T-helper 9 cell (primary cell): ENCODE measurements at places on chromosomes 5 and 9.

- DNase-seq, result no peak
These were observed at the start of gene PCDHGC5 for GRCh38 chr5:141488591-141489561. PCDHGC5 (plus strand) TSS chr5:141489081; CDS start chr5:141489241, 160 bp downstream.

DNA sequence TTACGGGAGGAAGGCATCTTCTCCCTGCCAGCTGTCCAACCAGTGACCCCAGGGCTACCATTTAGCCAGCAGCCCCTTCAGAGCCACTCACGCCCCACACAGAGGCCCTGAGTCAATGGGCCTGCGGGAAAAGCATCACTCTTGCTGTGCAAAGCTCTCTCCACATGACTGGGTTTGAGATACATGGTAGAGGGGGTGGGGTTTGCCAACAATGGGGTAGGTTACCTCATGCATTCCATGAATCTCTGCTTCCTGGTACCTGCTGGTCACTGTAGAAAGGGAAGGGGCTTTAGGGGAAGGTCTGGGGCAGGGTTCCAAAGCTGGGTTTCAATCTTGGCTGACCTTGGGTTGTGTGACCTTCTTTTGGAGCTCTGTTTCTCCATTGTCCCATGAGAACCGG lies 22.9 kb upstream of the TTLL11 start:
- DNase-seq, result no peak

DNA sequence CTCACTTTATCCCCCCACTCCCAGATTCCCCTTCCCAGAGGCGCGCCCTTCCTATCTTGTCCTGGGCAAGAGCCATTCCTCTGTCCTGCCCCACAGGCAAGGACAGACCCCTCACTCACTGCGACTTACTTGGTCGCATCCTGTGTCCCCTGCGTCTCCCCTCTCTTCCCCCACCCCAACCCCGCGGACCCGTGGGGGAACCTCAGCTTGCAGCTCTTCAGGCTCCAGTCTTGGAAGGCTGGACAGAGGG lies 542 bp downstream of the GGTA1 start:
- DNase-seq, result no peak

- no peak for DNase-seq
These were observed 567.0 kb downstream of the RAB3C start for GRCh38 chr5:59149827-59150226.

GRCh38 chr9:77926371-77926878 lies 105.2 kb downstream of the GNAQ start:
- no peak for DNase-seq

DNA sequence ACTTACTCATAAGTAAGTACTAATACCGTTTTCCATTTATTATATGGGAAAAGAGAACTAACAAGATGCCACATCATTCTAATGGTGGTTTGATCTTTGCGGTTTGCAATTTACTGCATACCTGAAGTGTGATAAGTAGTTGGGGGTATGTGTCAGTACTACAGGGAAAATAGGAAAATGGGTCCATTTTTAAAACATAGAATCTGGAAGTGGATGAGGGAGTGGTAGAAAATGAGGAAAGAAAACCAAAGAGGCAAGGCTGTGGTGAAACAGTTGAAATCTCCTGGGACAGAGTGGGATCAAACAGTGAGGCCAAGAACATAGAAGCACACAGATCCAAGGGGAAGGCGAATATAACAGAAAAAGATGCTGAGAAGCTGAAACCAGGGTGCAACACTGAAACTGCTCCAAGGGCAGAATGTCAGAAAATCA lies 6.7 kb downstream of the ADAMTSL1 start:
- no peak for DNase-seq

- DNase-seq, result no peak
These were observed 1.9 kb downstream of the GAPT start for GRCh38 chr5:58493141-58493540.

- no peak for DNase-seq
These were observed 13.6 kb downstream of the ARPC5L start for GRCh38 chr9:124875501-124875900.

- no peak for DNase-seq
These were observed 47.7 kb upstream of the TMC1 start for GRCh38 chr9:72473474-72474261.

- DNase-seq, result no peak
These were observed 31.5 kb upstream of the ZCCHC9 start for GRCh38 chr5:81269751-81270393.

DNA sequence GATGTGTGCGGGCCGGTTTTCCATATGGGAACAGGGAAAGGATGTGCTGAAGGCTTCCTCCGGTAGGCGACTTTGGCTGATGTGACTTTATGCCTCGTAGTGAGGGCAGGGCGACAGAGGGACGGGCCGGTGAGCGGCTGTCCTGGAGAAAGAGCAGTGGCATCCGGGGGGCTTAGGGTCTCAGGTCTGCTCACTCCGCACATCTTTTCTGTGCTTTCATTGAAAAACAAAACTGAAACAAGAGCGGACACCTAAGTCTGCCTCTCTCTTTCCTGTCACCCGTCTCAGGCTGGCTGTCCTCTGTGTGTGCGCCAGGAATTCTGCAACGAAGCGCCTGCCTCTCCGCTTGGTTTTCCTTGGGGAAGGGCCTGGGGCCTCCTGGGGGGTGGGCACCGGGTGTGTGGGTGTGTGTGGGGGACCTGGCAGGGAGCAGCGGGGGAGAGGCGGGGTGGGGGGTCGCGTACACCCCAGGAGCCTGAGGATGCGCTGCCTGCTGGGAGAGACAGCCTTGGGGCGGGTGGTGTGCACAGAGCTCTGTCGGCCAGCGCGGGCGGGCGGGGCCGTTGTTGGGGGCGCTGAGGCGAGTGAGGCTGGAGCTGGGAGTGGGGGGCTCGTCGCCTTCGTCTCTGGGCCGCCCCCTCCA lies 580 bp upstream of the PRRX2 start:
- DNase-seq, result no peak

GRCh38 chr5:27208051-27208450 lies 169.7 kb upstream of the CDH9 start:
- DNase-seq, result no peak

GRCh38 chr9:125690679-125691078 lies 16.3 kb downstream of the MAPKAP1 start:
- no peak for DNase-seq

DNA sequence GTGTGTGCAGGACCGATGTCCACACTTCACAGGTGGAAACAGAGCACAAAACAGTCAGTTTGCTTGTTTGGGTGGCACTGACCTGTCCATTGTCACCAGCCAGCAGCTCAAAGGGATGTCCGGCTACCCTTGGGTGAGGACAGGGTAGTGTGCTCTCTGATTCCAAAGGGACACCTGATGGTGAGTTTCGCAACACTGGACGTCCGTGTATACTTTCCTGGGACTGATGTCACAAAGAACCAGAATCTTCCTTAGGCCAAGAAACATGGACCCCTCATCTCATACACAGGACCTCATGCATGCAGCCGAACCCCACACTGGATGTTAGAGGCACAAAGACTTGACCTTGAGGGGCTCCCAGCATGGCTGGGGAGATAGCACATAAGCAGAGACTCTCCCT lies 22.2 kb upstream of the CPLX2 start:
- DNase-seq, result no peak

DNA sequence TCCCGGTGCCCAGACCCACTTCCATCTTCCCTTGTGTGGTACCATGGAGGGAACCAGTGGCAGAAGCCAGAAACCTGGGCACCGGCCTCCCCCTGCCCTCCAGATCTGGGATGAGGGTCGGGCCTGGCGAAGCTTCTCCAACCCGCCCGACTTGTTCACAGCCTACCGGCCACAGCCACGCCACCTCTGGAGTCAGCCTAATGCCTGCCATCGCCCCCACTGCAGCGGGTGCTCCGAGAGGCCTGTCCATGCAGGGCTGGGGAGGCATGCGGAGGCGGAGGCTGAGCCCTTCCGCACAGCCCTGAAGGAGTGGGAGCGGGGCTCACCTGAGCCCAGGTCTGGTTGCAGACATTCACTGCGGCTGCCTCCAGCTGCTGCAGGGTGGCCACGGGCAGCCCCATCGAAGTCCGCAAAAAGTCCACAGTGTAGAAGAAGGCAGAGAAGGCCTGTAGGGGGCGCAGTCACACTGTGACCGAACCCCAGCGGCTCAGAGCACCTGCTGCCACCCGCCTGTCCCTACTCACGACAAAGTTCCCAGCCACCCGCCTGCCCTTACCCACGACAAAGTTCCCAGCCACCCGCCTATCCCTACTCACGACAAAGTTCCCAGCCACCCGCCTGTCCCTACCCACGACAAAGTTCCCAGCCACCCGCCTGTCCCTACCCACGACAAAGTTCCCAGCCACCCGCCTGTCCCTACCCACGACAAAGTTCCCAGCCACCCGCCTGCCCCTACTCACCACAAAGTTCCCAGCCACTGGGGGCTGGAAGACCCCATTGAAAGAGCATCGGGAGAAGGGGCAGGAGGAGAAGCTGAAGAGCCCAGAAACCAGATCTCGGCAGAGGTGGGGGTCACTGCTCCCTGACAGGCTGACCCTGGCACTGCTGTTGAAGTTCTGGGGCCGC lies 3.8 kb upstream of the NPDC1 start:
- peak; percentile 55 for DNase-seq

DNA sequence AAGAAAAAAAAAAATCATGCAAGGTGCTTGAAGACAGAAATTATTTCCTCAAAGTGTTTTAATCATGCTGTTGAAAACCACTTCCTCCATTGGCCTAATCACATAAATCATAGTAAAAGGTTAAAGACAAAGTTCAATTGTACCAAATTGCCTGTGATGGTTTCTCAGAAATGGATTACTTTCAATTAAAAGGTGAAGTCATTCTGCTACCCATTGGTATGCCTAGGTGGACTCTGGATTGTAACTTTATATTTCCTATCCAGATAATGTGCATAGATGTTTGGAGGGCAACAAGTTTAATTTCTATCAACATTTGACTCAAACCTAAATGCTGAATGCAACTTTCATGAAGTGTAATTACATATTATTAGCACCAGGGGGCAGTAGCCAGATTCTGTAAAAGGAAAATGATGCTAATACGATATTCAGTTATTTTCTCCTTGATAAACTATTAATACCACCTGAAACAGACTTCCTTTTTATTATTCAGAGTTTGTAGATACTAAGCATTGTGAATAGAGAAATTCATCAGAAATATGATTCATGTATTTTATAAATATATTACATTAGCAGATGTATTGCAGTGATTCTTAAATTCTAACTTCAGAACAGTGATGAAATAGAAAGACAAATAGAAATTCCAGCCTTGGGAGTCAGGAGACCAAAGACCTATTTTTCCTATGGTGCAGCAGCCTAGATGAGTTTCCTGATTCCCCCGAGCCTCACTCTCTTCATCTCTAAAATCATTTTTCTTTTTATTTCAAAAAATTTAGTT lies 148.2 kb downstream of the CAAP1 start:
- no peak for DNase-seq

DNA sequence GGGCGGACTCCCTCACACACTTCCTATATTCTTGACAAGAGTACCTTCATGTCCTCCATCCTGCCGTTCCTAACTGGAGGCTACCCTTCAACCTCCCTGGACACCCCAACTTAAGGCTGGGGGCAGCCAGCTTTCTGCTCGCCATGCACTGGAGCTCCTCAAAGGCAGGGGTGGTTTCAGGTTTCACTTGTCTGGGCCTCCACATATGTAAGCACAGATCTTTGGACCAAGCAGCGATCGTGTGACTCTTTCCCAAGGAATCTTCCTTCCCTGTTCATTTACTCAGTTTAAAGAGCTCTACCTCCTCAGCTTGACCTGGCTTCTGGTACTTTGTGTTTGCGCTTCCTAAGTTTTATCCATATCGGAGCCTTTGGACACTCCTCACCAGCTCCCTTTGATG lies 34.2 kb upstream of the TRPC7 start:
- DNase-seq, result no peak

GRCh38 chr5:113338628-113339027 lies 96.2 kb downstream of the TSSK1B start:
- DNase-seq, result no peak

DNA sequence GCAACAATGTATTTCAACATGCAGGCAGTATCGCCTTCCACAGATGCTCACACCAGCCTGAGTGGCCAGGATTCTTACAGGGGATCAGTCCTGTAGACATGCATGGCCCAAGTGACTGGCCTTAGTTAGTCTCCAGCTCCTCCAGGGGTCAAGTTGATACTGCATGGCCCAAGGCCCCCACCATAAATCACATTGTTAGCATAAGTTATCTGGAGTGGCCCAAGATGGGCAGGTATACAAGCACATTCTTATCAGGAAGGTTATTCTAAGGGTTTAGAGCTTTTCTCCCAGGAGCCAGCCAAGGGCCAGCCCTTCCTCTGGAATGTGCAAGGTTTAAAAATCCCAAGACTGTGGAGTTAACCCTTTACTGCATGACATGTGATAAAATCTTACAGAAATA lies 230.9 kb upstream of the NFIL3 start:
- no peak for DNase-seq

DNA sequence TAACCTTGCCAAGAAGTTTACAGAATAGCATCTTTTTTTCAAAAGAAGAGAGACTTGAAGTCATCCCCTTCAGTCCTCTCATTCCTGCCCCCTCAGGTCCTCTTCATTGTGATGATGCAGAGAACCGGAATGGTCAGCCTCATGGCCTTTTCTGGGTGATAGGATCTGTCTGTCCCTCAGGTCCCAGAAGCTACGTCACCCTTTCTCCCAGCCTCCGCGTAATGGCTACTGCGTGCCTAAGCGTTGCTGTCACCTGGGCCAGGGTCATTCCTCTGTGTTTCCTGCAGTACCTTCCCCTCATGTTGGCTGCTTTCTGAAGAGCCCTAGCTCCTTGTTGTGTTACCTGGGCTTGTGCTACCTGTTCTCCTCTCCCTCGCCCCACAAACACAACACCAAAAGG lies 4.7 kb downstream of the PIK3R1 start:
- no peak for DNase-seq

DNA sequence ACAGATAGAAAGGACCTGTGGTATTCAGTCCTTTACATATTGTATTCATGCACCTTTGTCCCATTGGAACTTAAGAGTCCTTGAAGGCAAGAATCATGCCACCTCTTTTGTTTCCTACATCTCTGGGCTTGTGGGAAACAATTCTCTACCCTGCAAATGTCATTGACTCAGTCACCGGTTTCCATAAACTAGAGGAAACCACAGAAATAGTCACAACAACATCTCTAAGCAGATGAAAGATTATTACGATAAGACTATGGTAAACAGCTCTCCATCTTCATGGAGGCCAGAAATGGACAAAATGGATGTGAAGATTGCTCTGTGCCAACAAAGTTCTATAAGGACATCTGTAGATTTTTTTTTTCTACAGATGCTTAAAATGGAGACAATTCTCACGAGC lies 165.5 kb downstream of the PIK3R1 start:
- no peak for DNase-seq

DNA sequence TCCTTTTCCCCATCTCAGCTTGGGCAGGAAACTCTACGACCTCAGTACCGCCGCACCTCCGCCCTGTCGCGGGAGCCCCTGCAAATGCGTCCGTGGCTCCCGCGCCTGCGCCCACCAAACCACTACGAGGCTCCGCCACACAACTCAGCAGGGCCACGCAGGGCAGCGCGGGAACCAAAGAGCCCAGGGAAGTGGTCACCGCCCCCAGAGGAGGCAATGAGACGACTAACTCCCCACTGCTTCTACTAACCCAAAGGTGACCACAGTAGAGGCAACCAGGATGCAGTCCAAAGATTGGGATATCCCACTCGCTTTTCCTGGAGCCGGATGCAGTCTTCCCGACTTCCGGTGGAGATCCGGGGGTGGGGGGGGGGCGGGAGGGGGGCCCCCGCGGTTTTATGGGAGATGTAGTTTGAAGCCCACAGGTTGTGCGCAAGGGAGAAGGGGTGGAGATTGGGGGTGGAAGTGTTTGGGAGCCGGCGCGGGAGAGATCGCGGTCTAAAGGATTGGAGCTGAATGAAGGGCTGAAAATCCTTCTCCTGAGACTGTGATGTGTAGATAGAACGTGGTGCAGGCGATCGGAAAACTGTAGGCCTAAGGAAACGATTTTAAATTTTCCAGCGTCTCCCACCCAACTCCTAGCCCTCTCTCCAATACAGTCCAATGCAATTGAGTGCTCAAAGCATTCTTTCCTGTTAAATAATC lies at the start of gene NUDT12:
NUDT12 (minus strand) TSS at position 337 of the 705 bp plus-strand sequence. CDS start 2,541 bp downstream, outside the sequence.
- DNase-seq, result no peak
